Cardiac septum (tissue), 1 donor: ENCODE measurements at places on chromosomes 7 and 10. TPM values are rescaled to one million over a fixed set of nuclear protein-coding genes. Genes with fewer than 3 reads are reported as not detected.

DNA sequence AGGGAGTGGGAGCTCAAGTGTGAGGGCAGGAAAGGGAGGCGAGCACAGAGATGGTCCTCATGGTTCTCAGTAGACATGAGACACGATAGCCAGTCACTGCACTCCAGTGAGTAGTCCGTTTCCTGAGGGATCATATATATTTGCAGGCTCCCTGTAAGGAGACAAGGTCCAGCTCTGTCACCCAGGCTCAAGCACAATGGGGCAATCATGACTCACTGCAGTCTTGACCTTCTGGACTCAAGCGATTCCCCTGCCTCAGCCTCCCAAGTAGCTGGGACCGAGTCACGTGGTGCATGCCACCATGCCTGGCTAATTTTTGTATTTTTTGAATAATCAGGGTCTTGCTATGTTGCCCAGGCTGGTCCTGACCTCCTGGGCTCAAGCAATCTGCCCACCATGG lies 116.7 kb downstream of the CCDC3 start:
- DNase-seq = no peak

DNA sequence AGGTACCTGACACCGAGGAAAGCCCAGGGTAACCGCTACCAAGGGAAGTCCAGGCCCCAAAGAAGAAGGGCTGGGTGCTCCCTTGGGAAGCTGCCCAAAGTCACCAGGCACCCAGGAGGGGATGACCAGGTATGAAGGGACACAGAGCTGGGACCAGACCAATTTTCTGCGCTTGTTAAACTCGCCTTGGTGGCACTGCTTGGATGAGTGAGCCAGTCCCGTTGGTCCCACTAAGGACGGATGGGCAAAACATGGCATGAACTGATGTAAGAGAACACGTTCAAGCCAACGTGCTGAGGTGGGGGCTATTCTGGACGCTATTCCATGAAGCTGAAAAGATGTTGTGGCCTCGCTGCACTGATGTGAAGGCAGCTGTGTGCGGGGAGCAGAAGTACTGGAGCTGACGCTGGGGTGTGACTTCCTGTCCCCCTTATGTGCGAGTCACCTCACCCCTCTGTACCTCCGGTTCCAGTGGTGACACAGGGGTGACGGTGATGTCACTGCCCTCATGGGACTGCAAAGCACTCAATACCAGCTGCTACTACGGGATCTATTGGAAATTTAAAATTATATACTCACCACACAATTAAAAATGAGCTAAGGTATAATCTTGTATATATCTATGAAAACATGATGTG lies 73.6 kb downstream of the COBL start:
- no peak for DNase-seq

GRCh38 chr10:104844073-104844472 lies 203.0 kb downstream of the SORCS3 start:
- DNase-seq = no peak

- peak; percentile 81 for DNase-seq
Measured at GRCh38 chr10:70052462-70053217, at the start of gene MACROH2A2. TSS of gene MACROH2A2 (plus strand) at chr10:70052846. CDS start at chr10:70075659, 22,813 bp downstream.

DNA sequence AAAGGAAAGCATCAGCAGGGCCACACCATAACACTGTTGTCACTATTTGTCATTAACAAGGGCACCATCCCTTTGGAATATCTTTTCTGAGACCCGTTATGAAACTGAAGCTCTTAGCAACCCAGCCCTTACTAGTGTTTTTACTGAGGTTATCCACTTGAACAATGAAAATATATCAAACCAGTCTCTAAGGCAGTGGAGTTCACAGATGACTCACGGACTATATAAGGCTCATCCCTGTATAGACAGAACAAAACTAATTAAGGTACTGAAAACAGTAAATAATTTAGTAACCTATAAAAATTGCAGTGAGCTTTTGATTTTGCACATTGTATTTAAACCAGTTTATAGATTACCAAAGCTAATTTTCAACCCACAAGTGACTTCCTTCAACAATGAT lies 196.0 kb downstream of the ELAPOR2 start:
- no peak for DNase-seq

- DNase-seq = no peak
Measured at GRCh38 chr10:113843972-113844485, 9.9 kb downstream of the DCLRE1A start.

DNA sequence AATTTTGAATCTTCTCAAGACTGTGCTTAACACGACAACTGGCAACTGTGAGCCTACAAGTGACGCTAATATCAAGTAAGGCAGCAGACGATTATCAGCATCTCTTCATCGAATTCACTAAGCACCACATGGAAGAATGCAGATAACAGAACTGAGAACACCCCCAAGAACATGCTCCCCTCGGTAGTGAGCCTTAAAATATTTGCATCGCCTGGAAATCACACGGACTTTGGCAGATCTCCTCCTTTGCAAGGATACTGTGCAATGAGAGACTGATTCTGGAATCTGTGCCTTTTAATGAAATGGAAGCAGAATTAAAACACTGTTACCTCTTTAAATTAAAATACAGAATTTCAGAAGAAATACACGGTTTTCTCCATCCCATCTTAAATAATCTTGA lies 38.2 kb upstream of the NEBL start:
- no peak for DNase-seq

DNA sequence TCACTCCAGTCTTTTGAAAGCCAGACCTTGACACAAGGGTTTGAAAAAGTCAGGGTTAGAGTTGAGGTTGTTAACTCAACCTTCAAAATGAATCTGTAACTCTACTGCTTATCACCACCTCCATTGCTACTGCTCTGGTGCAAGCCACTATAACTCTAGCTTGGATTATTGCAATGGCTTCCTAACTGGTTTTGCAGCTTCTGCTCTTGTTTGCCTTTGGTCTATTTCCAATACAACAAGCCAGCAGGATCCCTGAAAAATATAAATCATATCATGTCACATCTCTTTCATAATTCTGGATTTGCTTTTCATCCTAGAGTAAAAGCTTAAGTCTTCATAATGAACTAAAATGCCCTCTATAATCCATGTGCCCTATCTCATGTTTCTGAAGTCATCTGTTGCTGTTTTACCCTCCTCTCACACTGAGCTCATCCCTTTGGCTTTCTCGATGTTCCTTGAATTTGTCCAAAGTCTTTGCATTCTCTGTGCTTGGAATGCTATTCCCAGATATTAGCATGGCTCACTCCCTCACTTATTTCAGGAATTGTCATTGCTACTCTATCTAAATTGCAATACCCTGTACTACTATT lies 10.9 kb downstream of the TAS2R60 start:
- DNase-seq = no peak

- no peak for DNase-seq
Measured at GRCh38 chr7:139620676-139621344, 97.3 kb downstream of the CLEC2L start.

DNA sequence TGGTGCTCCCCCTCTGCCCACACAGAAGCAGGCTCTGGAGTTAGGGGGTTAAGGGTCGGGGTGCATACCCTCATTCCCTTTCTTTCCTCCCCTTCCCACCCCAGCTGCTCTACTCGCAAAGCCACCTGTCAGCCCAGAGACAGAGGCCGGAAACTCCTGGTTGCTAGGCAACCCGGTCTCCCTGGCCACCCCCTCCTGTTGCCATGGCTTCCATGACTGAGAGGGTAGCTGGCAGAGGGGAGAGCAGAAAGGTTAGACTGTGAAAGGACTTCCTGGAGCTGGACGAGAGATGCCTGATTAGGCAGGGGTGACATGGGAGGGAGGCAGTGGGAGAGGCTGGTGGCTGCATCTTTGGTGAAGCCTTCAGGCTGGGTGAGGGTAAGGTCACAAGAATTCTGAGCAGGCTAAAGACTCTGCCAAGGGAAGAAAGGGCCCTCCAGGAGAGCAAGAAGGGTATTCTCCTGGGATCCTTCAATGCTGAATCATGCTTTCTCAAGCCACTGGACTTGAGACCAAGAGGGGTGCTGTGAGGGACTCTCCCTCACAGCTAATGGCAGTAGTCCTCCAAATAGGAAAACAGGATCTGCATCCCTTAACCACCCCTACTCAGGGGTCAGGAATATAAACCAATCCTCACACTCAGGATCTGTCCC lies 5.4 kb downstream of the PSD start:
- DNase-seq = no peak

A1CF gene
- not detected for total RNA-seq

UFSP1 gene
- total RNA-seq = 2.1 TPM

ACTL6B gene
- not detected for total RNA-seq

TUBAL3 gene
- 0.40 TPM for total RNA-seq

LIPJ gene
- not detected for total RNA-seq
